ENCODE measurements at places on chromosomes 4 and X.

- DNase-seq = no peak
These were observed 952 bp downstream of the ARSD start for GRCh38 chrX:2928191-2928582.

DNA sequence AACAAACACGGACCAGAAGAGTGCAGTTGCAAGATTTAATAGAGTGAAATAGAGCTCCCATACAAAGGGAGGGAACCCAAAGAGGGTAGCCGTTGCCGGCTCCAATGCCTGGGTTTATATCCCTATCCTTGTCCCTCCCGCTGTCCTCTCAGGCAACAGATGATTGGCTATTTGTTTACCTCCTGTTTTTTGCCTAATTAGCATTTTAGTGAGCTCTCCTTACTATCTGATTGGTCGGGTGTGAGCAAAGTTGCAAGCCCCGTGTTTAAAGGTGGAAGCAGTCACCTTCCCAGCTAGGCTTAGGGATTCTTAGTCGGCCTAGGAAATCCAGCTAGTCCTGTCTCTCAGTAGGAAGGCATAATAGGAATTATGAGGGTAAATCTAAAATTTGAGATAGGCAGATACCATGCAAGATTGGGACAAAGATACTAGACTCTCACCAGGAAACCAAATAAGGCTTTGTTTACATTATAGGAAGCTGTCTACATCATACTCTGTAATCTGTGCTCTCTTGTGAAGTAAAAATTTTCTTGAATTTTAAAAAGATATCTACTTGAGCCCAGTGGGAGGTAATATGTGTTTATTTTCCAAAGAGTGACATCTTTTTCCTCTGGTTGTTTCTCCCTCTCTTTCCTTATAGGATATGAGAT lies 65.9 kb downstream of the ATP10D start:
- DNase-seq = no peak

- DNase-seq = no peak
These were observed 63.5 kb upstream of the WDR17 start for GRCh38 chr4:176002007-176002613.

- no peak for DNase-seq
These were observed 54.9 kb downstream of the REELD1 start for GRCh38 chr4:146269228-146269653.

GRCh38 chrX:11540532-11541377 lies 125.0 kb downstream of the ARHGAP6 start:
- no peak for DNase-seq

DNA sequence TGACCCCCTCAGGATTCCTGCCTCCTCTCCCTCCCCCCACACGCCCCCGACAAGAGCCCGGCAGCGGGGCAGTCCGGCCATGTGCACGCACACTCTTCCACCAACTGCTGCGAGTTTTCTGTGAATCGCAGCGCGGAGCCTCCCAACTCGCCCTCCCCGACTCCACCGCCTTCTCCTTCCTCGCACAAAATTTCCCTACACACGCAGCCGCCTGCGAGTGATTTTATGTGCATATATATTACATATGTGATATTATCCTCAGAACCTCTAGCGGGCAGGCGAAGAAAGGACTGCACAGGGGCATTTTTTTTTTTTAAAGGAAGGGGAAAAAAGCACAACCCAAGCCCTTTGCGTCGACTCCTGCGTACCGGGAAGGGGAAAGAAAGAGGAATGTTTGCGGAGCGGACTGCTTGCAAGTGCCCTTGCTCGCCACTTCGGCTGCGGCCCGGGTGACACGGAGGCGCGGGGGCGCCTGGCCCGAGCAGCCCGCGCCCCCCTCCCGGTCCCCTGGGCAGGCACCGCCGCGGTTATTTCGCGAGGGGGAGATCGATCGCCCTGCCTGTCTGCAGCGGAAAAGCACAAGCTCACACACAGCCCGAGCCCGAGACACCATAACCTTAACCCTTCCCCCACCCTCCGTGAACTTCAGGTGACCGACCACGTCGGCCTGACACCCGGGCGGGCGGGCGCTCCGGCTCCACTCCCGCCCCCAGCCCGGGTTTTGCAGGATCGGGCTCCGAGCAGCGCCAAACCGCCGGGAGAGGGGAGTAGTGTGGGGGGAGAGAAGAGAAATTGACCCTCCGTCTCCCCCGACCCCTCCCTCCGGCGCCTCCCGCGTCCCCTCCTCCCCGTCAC lies 2.3 kb downstream of the ZNF827 start:
- DNase-seq = no peak

GRCh38 chr4:168769416-168769815 lies 240.6 kb downstream of the CBR4 start:
- DNase-seq = no peak

- no peak for DNase-seq
These were observed 34.5 kb downstream of the WDFY3 start for GRCh38 chr4:84931961-84932360.

GRCh38 chr4:119246177-119246733 lies 33.7 kb downstream of the USP53 start:
- no peak for DNase-seq

DNA sequence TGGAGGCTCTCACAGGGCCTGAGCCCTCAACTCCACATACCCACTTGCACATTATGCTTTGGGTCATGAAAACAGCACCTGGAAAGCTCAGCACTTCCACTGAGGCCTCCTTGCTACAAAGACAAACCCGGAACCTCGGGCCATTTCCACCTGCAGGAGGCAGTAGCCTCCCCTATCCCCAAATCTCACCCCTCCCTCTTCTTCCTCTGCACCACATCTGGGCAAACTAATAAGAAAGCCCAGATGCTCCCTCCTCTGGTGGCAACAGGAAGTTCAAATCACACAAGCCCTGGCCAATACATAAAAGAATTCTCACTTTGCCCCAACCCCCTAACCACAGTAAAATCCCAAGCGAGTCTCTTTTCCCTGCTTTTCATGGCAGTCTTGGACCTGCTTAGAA lies 136.4 kb downstream of the MAPK10 start:
- no peak for DNase-seq

Measured in cerebellar nuclear complex (tissue), 1 donor.